ENCODE measurements at places on chromosomes 7 and 10.

DNA sequence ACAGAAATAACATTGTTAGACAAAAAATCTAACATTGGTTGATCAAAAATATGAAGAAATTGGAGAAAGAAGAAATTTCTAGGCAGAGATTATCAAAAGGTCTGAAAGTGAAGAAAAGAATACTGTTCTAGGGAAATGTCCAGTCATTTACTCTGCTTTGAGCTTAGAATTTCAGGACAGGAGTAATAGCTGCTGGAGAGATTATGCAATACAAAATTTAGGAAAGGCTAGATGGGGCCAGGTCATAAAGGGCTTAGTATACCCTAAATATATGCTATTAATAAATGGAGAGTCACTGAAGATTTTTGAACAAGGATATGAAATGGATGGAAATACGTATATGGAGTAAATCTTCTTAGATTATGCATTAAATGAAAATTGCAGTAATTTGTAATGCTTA lies 279.2 kb downstream of the CACNA2D1 start:
- no peak for DNase-seq

- DNase-seq, result no peak
Observed at GRCh38 chr10:125023862-125024496, 82.1 kb downstream of the ZRANB1 start.

- no peak for DNase-seq
Observed at GRCh38 chr10:97188261-97188711, 2.5 kb upstream of the SLIT1 start.

DNA sequence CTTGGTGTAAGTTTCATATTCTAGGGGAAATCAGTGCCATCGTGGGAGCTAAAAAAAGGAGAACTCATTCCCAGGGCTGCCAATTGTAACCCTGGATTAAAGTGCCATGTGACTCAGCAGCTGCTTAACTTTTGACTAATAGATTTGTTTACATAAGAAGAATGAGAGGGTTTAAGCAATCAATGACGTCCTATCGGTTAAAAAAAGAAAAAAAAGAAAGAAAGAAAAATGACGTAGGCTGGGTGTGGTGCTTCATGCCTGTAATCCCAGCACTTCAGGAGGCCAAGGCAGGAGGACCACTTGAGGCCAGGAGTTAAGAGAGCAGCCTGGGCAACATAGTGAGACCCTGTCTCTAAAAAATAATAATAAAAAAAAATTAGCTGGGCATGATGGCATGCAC lies 116.2 kb upstream of the AFAP1L2 start:
- no peak for DNase-seq

DNA sequence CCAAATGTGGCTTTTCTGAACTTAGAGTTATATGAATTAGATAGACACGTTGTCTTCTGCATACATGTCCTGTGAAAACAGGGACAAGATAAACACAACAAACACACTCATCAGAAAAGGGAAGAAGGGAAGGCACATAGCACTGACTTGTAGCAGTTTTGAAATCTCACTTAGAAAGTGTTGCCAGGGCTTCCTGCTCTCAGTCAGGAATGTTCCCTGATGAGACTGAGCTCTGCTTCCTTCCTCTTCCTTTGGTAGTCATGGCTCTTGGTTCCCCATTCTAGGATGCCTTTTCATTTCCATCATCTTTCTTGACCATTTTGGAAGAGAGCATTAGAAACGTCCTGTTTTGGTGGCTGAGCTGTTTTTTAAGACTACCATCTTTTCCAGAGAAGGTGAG lies 233.8 kb upstream of the LYZL1 start:
- DNase-seq, result no peak

DNA sequence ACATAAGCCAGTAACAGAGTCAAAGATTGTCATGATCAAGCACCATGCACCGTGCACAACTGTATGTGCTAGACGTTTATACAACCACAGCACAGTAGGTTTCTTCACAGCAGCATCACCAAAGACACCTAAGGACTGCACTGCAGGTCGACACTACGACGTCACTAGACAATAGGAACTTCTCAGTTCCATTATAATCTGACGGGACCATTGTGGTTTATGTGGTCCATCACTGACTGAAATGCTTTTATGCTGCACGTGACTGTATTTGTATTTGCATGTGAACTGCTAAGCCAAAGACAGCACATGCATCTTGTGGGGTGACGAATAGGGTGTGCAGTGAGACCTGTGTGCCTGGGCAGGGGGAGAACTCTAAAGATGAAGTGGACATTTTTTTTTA lies 164.9 kb downstream of the PARD3 start:
- no peak for DNase-seq

GRCh38 chr7:37187179-37187578 lies 261.5 kb downstream of the ELMO1 start:
- DNase-seq, result no peak

DNA sequence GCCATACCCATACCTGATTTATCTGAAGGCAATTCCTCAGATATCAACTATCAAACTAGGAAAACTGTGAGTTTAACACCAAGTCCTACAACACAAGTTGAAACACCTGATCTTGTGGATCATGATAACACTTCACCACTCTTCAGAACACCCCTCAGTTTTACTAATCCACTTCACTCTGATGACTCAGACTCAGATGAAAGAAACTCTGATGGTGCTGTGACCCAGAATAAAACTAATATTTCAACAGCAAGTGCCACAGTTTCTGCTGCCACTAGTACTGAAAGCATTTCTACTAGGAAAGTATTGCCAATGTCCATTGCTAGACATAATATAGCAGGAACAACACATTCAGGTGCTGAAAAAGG lies 69.0 kb upstream of the RSBN1L start:
- DNase-seq, result no peak

GRCh38 chr7:74153736-74154135 lies 20.4 kb upstream of the EIF4H start:
- DNase-seq, result no peak

DNA sequence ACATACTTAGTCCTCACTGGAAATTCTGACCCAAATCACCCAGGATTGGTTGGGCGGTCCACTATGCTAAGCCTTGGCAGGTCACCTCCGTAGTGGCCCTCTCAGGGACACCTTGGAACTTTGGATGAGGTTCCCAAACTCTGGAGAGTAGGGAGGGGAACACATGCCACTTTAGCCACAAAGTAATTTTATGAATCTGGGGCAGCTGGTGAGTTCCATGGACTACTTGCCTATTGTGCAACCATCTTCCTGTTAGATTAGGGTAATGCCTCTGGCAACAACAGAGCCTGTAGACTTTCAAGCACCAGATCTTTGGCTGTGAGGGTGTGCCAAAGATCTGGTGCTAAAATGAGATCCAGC lies 77.7 kb downstream of the ITGB8 start:
- no peak for DNase-seq

GRCh38 chr7:78850093-78850740 lies 603.2 kb downstream of the MAGI2 start:
- no peak for DNase-seq

DNA sequence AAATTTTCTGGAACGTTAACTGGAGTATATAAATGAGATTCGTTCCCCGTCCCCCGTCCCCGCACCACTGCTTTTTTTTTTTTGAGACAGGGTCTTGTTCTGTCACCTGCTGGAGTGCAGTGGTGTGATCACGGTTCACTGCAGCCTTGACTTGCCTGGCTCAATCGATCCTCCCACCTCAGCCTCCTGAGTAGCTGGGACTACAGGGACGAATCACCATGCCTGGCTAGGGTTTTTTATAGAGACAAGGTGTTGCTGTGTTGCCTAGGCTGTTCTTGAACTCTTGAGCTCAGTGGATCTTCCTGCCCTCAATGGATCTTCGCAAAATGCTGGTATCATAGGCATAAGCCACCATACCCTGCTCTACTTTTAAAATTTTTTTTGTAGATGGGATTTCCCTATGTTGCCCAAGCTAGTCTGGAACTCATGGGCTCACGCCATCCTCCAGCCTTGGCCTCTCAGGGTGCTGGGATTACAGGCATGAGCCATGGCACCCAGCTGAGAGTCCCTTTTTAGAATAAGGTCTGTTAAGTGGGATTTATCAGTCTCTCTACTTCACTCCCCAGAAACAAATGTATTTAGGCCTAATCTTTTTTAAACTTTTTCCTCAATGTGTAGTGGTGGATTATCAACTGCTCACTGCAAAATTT lies 122.9 kb downstream of the LYZL1 start:
- no peak for DNase-seq

- no peak for DNase-seq
Observed at GRCh38 chr7:55387062-55387965, 22.2 kb downstream of the LANCL2 start.

DNA sequence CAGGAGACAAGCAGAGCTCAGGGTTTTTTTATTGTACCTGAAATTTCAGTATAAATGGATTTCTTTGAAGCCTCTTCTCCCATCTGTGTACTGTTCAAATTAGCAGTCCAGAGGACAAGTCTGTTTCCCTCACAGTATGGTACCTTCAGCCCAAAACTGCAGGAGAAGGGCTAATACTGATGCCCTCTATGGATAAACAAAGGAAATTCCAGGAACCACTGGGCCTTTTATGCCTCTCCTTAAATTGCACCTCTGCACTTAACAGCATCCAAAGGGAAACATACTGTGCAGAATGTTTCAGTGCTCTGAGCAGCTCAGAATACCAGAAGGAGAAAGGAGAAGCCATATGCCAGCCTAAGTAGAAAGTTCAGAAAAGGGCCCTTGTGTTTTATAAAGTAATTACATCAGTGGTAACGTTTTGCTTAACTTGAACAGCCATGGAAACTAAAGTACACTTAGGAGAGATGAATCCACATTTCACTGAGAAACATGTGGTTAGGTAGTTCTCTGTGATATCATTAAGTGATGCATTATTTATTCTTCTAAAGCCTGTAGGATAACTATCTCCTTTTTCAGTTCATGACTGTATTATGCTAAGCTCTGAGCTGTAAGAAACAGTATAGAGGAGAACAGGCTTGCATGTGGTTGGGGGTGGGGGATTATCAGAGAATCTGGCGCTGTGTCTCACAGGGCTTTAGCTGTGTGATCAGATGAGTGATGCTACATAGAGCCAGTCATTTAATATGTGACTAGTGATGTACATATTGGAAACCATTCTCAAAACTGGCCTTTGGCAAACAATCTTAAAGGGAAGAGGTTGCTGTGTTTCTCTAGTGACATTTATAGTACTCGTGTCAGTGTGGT lies 111.3 kb downstream of the POU6F2 start:
- no peak for DNase-seq

GRCh38 chr10:101856626-101857025 lies 13.0 kb upstream of the KCNIP2 start:
- no peak for DNase-seq

DNA sequence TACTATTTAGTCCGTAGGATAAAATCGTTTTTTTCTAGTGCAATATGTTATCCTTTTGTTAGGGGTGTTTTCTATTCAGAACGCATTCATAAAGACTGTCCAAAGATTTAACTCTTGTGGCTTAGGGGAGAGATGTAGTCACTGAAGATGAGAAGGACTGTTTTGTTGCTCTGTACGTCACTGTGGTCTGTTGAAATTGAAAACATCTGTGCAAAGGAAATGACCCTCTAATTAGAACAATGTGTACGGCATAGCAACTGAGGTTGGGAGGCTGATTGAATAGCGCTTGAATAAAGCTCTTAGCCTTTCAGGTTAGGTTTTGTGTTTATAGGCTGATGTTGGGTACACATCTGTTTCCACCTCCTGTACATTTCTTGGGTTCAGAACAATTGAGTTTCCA lies 453.4 kb upstream of the AKR1E2 start:
- DNase-seq, result no peak

- DNase-seq, result no peak
Observed at GRCh38 chr7:40815512-40815911, 680.7 kb downstream of the SUGCT start.

DNA sequence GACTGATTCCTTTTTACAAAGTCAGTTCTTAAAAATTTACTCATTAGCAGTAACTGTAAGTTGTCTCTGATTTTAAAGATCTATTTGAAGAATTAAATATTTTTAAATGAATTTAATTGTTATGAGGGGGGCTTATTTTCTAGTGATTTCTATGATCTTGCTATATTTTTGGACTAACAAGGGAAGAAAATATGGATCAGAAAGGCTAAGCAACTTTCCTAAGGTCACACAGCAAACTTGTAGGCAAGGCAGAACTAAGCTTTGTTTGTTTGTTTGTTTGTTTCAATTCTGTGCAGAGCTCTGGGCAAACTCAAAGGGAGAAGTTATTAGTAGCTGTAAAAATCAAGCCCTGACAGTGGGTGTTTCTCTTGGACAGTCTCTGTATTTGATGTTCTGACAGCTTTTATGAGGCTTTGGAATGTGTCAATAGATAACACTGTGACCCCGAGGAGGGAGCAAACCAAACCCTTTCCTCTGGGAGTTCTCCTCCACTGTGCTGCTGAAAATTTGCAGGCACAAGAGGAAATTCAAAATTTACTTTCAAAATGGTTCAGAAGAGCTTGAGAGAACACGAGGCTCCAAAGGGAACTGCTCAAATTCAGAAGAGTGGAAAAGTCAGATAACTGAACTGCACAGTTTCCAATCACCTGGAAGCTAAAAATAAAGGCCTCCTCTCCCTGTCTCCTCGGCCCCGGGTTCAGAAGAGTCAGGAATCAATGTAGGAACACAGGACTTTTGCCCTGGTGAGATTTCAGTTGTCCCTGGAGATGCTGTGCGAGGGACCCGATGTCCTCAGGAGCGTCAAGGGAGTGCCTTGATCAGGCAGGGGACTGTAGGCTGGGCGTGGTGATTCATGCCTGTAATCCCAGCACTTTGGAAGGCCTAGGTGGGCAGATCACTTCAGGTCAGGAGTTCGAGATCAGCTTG lies 325.7 kb downstream of the GATA3 start:
- DNase-seq, result no peak

DNA sequence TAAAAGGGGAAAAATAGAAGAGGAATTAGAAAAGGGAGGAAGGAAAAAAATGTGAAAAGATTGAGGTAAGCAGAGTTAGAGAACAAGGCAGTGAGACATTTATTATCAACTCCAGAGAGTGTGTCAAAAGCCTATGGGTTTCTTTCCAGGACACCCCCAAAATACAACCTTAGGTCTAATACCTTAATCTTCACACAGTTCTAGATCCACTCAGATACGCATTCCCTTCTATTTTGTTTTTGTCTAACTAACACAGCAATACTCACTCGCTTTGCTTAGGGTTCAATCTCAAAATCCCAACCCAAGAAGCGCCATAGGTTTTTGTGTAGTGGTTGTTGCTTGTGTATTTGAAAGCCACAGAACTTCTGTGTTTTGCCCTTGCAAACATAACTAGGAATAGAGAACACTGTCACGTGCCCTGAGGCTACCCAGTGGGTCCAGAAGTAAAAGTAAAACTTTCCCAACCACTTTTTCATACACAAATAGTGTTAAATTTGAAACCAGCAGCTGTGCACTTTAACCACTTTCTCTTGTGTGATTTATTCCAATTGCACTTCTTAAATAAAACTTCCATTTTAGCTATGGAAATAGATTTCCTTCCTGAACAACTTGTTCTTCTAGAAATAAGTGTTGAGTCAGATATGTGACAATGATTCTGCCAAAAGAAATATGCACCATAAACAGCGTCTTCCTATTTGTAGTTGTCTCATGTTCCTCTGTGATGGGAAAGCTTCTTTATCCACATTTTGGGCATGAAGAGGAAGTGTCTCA lies 414.7 kb upstream of the GHITM start:
- no peak for DNase-seq

Data from activated CD4-positive, CD25-positive, alpha-beta regulatory T cell treated with anti-CD3 and anti-CD28 coated beads, Interleukin-2, amount 50 U/mL, for 16 hours (primary cell).